Fibroblast of villous mesenchyme (primary cell): ENCODE measurements at places on chromosomes 16 and 17. TPM values are rescaled to one million over a fixed set of nuclear protein-coding genes. Genes with fewer than 3 reads are reported as not detected.

The KARS1 gene
- total RNA-seq = 139 and 157 TPM in 2 replicates

The CSF3 gene
- total RNA-seq = 0.97 and 4.3 TPM in 2 replicates

The TRIM16 gene
- 30.0 and 55.3 TPM in 2 replicates for total RNA-seq

The CCT6B gene
- total RNA-seq = 1.3 and 2.3 TPM in 2 replicates

The INCA1 gene
- total RNA-seq = 0.97 and 1.3 TPM in 2 replicates

The CRISPLD2 gene
- 44.0 and 87.3 TPM in 2 replicates for total RNA-seq

The FMNL1 gene
- 3.5 and 5.2 TPM in 2 replicates for total RNA-seq

The ACE gene
- total RNA-seq = 1.3 and 1.7 TPM in 2 replicates

The ITGAX gene
- total RNA-seq = not detected in 2 replicates

The ADCY7 gene
- total RNA-seq = 39.9 and 44.9 TPM in 2 replicates

DNA sequence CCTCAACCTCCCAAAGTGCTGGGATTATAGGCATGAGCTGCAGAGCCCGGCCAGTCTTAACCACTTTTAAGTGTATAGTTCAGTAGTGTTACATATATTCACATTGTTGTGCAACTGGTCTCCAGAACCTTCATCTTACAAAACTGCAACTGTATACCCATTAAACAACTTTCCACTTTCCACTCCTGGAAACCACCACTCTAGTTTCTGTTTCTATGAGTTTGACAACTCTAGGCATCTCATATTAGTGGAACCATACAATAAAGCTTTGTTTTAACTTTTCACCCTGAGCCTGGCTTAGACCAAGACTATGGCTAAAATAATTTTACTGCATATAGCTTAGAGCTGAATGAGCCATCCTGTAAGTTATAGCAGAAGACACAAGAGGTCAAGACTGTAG is 108.0 kb upstream of the GOT2 start:
- DNase-seq = no peak

GRCh38 chr16:88726981-88727380 is 20.7 kb downstream of the CTU2 start:
- DNase-seq = no peak

DNA sequence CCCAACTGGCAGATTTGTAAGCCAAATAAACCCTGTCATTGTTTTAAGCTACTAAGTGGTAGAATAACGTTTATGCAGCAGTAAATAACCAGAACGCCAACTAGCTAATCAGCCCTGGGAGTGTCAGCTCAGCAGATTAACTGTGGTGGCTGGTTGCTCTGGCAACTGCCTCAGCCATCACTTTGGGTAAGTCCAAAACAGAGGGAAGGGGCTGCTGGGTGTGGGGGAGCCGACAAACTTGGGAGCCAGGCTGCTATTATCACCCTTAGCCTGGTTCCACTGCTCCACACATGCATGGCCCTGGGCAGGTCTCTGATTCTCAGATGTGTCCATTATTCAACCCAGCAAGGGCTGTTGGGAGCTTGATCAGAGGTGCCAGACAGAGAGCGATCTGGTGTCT is 22.2 kb upstream of the RHOT1 start:
- DNase-seq = no peak

DNA sequence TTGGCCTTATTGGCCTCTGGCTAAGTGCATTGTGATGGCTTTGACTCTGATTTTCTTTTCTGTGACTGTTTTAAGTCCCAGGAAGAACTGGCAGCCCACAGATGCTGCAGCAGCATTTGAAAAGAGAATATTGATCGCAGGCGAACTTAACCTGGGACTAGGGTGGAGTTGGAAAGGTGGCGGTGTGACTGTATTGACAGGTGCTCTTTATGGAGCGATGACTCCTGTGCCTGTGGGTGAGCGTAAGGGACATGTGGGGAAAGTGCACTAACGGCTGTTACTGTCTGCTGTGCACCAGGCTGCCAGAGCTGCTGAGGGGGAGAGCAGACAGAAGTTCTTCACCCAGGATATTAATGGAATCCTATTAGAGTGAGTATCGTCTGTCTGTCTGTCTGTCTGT is 21.3 kb downstream of the UBN1 start:
- DNase-seq = no peak

DNA sequence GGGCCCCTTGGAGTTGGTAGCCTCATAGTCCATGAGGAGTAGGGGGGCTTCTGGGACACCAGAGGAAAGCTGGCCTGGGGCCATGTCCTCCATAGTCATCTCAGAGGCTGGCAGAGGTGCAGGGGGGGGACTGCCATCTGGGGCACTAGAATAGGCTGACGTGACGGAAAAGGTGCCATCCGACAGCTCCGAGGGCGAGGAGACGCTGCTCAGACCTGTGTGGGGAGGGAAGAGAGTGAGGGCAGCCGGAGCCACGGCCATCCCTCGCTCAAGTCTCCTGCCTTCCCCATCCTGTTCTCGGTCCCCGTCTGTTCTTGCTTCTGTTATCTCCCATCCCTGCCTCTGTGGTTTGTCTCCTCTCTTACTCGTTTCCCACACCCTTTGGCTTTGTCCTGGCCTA is 4.7 kb upstream of the SPAG7 start:
- DNase-seq = no peak

- DNase-seq = no peak
Measured at GRCh38 chr16:82360024-82360783, 190.2 kb upstream of the MPHOSPH6 start.

GRCh38 chr17:17576772-17577234 is 14.7 kb downstream of the PEMT start:
- DNase-seq = peak; percentile 79

DNA sequence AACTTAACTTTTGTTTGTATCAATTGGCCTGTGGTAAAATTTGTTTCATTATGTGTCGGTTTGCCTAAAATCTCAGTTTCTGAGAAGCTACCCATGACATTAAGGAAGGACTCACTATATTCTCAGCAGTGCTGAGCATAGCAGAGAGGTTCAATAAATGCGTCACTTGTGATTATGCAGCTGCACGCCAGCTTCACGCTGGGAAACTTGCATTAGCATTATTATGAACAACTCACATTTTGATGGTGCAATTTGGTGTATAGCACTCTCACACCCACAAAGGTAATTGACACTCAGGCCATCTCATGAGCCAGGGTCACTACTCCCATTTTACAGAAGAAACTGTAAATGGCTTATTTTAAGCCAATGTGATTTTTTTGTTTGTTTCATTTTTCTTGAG is 80.6 kb upstream of the SALL1 start:
- no peak for DNase-seq

DNA sequence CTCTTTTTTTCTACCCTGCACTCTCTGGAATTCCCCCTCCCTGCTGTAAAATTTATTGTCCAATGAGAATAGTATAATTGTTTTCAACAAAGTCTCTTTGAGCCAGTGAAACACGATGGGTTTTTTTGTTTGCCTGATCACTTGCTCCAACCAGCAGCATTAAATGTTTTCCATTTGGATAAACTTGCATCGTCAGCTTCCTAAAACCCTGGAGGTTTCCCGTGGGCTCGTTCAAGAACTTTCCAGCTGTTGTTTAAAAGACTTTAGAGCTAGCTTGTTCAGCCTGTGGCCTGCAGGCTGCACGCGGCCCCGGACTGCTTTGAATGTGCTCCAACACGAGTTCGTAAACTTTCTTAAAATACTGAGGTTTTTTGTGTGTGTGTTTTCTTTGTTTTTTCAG is 14.9 kb downstream of the NAGPA start:
- no peak for DNase-seq

GRCh38 chr17:33561569-33562334 is 268.7 kb upstream of the ASIC2 start:
- DNase-seq = no peak

DNA sequence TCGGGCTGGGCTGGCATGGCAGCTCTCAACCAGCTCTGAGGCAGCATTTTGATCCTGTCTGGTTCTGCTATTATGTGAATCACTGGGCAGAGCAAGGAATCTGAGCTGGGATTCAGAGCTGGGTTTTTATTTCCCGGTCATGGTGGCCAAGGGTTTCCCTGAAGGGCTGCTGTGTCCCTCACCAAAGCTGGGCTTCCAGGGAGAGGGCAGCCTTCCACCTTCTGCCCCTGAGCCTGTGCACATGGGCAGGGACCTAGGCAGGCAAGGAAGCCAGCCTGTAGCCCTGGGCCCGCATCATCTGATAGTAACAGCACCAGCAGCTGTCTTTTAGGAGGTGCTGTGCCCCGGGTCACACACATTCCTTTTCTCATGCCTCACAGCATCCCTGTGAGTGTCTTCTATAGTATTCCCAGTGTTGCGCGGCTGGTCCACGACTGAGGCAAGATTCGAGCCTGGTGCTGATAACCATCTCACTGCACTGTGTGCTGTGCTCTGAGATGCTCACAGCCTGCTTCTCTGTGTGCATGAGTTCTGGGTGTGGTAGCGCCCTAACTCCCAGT is 85.3 kb upstream of the PLCG2 start:
- DNase-seq = no peak
